ENCODE measurements at places on chromosomes 12 and 14.
A peak's percentile ranks its signal among the peaks of the same experiment; 100 is the strongest.

DNA sequence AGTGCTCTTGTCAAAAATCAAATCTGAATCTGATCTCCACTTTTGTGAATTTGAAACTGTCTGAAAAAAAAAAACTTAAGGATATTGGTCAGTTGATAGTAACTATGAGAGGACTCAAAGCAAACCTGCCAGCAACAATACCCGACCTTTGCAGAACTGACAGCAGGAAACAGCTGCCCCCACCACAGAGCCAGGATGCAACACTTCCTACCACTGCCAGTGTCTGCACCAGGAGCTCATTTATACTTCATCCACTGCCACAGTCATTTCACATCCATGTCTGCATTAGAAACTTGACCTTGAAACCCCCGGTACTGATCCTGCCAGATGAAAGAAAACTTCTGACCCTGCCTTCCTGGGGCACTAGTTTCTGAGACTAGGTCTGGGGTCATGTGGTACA lies 27.4 kb upstream of the RXYLT1 start:
- ATAC-seq: no peak

GRCh38 chr12:96486751-96487613 lies 2.4 kb upstream of the CFAP54 start:
- no peak for ATAC-seq

DNA sequence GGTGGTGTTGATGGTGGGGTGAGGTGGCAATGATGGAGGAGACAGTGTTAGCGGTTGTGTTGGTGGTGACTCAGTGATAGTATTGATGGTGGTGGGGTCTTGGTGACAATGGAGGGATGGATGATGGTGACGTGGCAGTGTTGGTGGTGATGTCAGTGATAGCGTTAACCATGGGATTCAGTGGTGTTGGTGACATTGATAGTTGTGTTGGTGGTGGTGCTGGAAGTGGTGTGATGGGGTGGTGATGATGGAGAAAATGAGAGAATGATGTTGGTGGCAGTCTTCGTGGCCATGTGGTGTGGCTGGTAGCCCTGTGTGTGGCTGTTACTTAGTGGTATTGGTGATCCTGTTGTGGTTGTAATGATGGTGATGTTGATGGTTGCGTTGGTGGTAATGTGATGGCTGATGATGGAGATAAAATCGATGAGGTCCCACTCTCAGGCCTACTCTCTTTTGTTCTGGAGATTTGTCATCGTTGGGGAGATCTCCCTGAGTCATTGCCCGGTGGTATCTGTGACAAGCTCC lies 2.6 kb downstream of the DTX1 start:
- no peak for ATAC-seq

DNA sequence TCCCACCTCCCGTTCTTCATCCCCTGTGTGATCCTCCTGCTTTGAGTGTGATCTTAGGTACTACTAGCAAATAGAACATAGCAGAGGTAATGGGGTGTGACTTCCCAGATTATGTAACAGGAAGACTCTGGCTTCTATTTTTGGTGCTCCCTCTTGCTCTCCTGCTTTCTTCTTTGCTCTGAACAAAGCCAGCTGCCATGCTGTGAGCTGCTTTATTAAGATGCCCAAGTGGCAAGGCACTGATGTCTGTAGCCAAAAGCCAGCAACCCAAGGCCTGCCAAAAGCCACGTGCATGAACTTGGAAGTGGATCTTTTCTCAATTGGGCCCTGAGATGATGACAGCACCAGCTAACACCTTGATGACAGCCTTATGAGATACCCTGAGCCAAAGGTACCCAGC lies 5.8 kb upstream of the MFAP5 start:
- ATAC-seq: no peak

DNA sequence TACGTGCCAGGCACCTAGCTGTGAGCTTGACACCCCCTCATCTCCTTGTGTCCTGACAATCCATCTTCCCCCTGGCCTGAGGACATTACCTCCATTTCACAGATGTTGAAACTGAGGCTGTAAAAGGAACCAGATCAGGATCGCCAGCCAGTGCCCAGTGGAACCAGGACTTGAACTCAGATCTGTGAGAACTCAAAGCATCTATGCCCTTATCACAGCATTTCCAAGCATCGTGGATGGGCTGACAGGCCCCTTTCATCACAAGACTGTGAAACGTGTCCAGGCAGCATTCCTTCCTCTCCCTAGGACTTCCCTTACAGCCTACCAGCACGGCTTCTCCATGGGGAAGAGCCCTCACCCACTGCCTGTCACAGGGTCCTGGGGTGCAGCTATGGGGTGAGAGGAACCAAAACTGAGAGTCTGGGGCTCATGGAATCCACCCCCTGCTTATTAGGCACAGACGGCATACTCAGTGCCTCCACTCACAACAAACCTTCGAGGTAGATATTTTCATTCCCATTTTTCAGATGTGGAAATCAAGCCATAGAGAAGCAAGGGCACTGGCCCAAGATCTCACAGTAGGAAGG lies 26.9 kb downstream of the CMKLR1 start:
- no peak for ATAC-seq

DNA sequence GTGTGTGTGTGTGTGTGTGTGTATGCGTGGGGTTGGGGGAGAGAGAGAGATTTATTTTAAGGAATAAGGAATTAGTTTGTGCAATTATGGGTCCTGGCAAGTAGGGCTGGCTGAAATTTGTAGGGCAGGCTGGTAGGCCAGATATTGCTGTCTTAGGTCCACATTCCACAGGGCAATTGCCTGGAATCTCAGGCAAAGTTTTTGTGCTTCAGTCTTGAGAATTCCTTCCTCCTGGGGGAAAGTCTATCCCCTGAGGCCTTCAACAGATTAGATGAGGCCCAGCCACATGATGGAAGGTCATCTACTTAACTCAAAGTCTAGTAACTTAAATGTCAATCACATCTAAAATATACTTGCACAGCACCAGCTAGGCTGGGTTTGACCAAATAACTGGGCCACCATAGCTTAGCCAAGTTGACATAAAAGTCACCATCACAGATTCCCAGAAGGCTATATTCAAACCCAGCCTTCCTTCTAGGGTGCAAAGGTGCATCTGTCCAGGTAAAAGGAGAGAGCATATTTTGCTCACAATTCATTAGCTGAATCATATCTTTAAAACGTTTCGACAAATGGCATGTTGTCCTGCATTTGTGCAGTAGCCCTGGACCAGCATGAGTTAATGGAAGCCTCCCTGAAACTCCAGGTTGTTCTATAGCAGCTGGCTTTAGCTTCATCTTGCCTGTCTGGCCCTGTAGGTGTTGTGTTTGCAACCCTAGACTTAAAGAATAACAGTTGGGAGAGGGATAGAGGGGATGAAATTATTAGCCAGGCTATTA lies 63.1 kb downstream of the C14orf132 start:
- no peak for ATAC-seq

GRCh38 chr12:13913371-13913770 lies 68.0 kb downstream of the GRIN2B start:
- ATAC-seq: no peak

DNA sequence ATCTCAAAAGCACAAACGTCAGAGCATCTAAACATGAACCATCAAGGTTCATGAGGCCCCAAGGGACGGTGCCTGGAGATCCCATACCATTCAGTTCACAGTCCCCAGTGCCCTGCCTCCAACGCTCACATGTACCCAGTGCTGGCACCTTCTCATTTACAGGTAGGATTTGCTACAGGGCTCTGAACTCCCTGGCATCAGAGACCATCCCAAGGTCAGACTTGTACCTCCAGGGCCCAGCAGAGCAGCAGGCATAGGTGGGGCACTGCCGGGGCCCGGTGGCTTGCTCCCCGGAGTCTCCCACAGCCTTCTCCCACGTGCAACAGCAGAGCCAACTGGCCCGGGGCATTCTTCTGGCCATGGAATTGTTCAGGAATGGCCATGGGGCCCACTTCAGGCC lies 114.8 kb downstream of the BCL11B start:
- no peak for ATAC-seq

DNA sequence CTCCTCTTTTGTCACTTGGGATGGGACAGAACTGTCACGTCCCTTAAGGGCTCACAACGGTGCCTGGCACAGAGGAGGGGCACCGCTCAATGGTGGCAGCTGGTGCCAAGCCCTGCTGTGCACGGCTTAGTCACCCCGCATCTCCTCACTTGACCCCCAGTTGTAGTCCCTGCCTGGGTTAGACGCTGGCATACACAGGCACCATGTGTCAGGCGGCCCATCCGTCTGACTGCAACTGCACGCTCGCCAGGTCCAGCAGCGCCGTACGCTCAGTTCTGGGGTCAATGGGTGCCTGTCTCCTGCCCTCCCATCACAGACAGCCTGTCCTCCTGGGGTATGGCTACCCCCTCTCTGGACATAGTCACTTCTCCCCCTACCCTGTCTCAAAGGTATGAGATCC lies 1.6 kb upstream of the PACS2 start:
- ATAC-seq: no peak

GRCh38 chr14:75155169-75155568 lies 21.2 kb downstream of the TMED10 start:
- ATAC-seq: no peak

GRCh38 chr14:29607169-29607568 lies 320.5 kb downstream of the PRKD1 start:
- ATAC-seq: no peak

DNA sequence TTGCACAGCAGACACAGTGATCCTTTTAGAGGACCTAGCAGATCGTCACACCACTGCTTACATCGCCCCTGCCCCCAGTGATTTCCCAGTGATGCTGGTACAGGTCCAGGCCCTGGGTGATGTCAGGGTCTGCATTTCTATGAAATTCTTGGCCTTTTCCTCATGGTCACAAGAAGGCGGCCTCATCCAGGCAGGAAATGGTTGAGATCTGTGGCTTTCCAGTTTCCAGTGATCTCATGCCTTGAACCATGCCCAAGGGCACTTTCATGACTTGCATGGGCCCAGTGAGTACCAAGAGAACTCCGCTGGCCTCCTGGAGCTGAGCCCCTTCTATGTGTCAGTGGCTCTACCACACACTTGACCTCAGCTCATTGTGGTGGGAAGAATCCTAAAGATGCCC lies 41.9 kb upstream of the BDKRB2 start:
- no peak for ATAC-seq

- ATAC-seq: no peak
These were observed 36.5 kb downstream of the CMKLR1 start for GRCh38 chr12:108302403-108303311.

- ATAC-seq: peak; percentile 84
These were observed 1.0 kb downstream of the ELK3 start for GRCh38 chr12:96194971-96195844.

- peak; percentile 98 for ATAC-seq
These were observed at the start of gene NEK9 for GRCh38 chr14:75126679-75127473. Gene NEK9, minus strand, starts transcription at chr14:75127048. Its CDS starts 127 bp downstream, at chr14:75126921.

DNA sequence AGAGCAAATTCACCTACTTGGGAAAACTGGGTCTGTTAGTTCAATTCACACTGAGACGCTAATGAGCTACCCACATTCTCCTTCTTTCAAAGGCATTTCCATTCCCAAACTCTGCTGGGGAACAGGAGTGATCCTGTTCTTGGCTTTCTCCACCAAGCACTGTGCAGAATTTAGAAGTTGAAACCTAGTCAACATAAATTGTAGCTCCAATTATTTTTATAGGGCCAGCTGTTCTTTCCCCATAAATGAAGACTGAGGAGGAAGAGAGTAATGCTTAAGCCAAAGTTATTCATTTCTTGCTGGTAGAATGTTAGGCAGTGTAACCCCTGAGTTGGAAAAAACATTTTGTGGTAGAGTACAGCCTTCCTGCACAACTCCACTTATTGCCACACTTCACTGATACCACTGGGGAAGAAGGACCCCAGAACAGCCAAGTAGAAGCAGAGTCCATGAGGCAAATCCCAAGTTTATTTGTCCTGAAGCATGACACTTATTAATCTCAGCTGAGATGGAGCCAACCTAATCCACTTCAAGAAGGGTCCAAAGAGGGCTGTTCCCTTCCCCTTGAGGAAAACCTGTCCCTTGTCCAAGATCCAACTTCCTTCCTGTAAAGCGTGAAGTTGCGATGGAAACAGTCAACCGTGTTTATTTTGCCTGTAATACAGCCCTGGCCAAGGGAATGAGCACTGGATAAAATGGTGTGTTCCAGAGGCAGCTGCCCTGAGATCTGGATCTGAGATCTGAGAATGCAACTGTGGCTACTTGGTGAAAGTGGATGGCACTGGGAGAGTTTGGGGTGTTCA lies 151.8 kb downstream of the TBX5 start:
- ATAC-seq: no peak

DNA sequence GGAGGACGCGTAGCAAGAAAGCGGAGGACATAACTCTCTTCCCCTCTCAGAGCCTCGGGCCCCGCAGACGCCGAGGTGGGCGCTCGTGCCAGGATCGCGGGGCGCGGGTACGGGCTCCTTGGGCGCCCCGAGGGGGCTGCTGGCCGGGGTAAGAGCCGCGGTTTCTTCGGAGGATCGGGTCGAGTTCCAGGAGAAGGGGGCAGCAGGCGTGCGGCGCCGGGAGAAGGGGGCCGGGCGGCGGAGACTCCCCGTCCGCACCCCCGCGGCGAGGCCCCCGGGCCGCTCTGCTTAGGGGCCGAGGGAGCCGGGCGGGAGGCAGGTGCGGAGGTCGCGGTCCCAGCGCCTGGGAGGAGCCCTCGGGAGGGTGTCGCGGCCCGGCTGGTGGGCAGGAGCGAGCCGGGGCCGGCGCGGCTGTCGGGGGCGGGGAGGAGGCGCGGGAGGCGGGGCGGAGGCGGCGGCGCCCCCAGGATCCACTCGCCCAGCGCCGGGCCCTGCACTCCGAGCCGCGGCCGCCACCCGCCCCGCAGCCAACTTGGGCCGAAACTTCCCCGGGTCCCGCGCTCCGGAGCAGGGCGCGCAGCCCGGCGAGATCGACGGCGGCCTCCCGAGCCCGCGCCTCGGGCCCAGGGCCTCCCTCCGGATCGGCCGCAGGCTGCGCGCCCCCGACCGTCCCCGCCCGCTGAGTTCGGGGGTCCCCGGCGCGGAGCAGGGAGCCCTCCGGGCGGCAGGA lies 64.4 kb downstream of the FBXL14 start:
- ATAC-seq: no peak

DNA sequence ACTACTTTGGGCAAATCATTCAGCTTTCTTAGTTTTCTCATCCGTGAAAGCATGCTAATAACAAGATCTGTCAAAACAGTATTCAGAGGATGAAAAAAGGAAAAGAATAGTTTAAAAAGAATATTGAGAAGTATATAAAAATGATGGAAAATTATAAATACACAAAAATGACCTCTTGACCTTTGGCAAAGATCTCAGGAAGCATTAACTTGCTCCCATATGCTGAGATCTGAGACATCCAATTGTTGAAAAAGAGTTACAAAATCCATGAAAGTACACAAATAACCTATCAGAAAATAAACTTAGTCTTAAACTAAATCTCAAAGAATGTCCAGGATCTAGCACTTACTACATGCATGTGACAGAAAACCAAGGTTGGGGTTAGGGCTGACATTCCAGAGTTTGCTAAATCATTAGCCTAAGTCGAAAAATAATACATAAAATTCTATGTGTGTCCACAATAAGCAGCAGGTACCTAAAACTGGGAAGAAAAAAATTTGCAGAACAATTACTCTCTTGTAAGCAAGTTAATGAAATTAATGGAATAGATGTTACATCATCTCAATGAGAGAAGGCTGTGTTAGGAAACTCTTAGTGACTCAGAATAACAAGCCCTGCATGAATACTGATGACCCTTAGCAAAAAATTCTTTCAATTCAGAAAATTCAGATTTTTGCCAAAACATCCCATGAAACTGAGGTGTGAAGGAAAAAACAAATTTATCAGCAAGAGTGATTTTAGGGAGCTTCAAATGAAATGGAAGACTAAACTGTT lies 3.4 kb downstream of the PAH start:
- no peak for ATAC-seq

- ATAC-seq: no peak
These were observed 28.7 kb downstream of the SMUG1 start for GRCh38 chr12:54160089-54160488.
